ENCODE measurements at places on chromosomes 2 and 18.

DNA sequence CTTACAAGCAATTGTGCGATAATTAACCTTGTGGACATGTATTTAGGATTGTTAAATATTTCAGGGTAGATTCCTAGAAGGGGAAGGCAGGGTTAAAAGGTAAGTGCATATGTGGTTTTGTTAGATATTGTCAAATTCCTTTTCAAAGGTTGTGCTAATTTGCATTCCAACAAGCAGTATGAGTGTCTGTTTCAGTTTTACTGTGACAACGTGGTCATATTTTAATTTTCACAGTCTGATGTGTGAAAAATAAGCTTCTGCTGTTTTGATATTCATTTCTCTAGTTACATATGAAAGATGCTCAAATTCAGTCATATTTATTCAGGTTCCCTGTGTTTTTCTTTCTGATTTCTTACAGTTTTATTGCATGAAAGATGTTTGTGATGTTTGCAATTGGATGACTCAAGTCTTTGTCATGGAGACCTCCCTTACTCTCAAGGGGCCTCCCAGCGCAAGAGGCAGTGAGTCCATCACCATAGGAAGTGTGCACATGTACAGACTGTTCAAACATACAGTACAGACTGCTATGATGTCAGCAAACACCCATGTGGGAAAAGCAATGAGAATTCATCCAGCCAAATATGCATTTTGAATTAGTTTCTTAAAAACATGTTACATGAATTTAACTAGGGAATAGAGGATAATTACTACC is 310.8 kb downstream of the GALR1 start:
- DNase-seq = no peak

- DNase-seq = no peak
Measured at GRCh38 chr2:25227576-25227975, 59.2 kb upstream of the POMC start.

DNA sequence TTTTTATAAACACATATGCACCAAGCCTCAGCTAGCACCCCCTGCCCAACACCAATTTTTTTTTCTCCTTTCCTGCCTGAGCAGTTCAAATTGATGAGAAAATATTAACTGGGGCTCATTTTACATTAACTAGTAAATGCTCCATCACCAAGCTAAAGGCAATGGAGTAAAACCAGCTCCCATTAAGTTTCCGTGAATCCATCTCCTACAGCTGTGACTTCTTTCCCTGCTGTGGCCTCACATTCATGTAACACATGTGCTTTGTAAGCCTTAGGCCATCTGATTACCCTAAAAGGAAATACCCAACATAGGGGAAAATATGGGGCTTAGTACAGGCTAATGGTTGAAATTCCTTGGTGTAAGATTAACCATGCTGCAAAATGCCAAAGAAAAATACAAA is 60.8 kb downstream of the DNER start:
- no peak for DNase-seq

DNA sequence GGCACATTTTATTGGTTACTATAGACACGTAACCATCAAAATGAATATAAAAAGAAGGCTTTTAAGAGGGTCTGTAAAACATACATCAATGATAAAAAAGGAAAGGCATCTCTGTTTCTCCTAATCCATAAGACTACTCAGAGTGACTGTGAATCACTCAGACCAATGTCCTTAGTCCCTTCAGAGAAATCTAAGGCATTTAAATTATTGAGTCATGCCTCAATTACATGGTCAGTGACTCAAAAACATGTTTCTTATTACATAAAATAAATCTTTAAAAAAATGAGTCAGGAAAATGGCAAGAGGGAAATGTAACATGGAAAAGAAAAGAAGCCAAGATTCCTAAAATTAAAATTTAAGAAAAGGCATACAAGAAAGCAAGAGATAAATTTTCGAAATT is 146.6 kb downstream of the ERBB4 start:
- DNase-seq = no peak

- DNase-seq = no peak
Measured at GRCh38 chr2:4914551-4914950, 777.6 kb upstream of the SOX11 start.

GRCh38 chr2:36561237-36561944 is 36.6 kb downstream of the FEZ2 start:
- no peak for DNase-seq

DNA sequence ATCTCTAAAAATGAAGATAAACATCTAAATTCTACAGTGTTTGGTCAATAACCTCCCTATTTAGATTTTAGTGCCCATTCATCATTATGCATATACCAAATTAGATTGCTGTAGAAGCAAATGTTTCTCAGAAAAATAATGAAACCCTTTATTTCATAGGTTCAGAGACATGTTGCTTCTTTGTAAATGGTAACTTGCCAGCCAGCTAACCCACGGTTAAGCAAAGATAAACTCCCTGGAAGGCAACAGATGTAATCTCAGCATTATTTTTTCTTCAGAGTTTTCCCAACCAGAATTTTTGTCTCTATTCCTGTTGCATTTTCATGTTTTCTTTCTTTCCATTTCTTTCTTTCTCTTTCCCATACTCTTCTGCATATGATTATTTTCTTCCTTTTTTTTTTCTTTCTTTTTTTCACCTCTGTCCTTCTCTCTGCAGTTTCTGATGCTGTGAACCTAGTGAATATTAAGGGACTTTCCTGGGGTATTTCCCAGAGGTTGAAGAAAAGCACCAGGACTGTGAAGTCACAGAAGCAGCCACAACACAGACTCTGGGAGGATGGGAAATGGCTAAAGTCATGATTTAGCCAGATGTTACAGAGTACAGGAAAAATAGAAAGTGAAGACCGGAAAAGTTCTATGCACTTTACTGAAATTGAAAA is 50.0 kb upstream of the DSG1 start:
- DNase-seq = no peak

GRCh38 chr2:224416656-224417360 is 14.9 kb upstream of the FAM124B start:
- no peak for DNase-seq

- no peak for DNase-seq
Measured at GRCh38 chr2:146661473-146662096, 1183.2 kb upstream of the ACVR2A start.

DNA sequence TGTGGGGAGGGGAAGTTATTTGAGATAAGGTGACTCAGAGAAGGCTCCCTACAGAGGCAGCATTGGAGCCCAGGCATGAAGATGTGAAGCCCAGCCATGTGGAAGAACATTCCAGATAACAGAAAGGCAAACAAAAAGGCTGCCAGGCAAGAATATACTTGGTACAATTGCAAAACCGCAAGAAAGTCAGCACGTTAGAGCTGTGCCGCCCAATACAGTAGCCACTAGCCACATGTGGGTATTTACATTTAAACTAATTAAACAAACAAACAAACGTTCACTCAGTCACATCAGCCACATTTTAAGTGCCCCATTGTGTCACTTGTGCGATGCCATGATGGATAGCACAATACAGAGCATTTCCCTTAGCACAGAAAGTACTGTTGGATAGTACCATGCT is 179.6 kb downstream of the SATB2 start:
- no peak for DNase-seq

DNA sequence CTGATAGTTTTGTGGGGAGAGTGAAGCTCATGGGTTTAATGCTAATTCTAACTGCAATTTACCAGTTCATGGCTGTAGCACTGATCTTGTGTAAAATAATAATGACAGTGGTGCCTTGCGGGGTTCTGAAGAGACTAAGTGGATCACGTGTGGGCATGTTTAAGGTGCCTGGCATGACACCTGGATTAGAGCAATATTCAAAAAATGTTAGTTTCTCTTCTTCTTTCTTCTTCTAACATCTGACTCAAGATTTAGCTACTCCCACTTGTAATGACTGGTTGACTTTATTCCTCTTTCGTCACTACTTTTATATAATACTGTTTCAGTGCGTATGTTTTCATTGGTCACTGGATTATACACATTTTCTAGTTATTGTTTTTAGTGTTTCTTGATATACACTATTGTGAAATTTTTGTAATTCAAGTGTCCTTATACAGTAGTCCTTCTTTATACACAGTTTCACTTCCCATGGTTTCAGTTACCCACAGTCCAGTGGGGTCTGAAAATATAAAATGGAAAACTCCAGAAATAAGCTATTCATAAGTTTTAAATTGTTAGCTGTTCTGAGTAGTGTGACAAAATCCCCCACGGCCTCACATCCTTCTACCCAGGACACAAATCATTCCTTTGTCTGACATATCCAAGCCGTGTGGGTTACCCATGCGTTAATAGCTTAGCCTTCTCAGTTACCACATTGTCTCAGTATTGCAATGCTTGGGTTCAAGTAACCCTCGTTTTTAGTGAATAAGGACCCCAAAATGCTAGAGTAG is 662.2 kb upstream of the CNTNAP5 start:
- DNase-seq = no peak

DNA sequence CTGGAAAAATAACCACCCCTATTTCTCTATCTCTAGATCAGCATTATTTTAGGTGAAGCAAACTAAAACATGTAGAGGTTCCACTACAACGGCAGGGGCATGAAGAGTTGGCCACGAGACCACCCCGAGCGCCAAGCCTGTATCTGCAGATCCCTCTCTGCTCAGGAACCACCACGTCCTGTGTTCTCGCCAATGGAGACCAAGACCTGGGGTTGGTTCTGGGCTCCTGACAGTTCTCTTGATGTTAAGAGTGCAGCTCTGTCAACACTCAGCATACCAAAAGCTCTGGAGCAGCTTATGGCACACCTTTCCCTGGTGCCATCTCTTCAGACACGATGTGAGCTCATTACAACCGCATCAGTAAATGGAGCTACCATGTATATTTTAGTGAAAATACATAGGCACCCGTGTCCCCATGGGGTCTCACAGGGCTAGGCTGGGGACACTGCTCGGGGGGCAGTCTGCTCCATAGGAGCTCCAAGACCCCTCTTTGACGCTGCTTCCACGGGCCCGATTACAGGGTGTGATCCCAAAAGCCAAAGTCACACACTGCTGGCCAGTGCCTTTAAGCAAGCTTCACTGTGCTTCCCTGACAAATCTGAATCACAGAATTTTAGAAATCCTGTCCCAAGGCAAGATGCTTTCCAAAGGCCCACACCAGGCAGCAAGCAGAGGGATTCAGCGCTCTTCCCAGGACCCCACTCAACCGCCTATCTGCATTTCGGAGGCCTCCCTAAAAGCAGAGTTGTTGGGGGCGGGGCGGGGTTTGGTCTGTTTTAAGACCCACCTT is 72.2 kb downstream of the EMILIN2 start:
- no peak for DNase-seq

- no peak for DNase-seq
Measured at GRCh38 chr2:38010995-38011394, 65.0 kb downstream of the CYP1B1 start.

- no peak for DNase-seq
Measured at GRCh38 chr2:225274751-225275150, 124.8 kb upstream of the NYAP2 start.

GRCh38 chr18:59921384-59921891 is 21.6 kb downstream of the PMAIP1 start:
- DNase-seq = no peak

GRCh38 chr2:144671695-144672455 is 152.0 kb upstream of the ZEB2 start:
- no peak for DNase-seq

- DNase-seq = no peak
Measured at GRCh38 chr2:149858901-149859634, 271.5 kb upstream of the MMADHC start.
